ENCODE measurements at places on chromosomes 16 and 17.

DNA sequence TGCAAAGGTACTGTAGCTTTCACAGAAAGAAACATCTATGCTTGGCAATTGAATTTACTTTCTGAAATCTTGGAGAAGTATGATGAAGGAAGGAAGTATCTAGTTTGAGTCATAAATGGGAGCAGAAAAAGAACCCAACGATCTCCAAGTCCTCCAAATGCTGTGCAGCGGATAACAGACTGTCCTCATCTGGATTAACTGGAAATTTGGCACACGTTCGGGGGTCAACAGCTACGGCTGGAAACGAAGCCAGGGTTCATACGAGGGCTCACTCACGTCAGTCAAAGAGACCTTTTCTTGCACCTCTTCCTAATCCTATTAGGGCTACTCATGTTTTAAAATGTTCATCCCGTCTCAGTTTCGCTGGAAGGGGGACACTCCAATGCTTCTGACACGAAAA lies 152.0 kb downstream of the ZFHX3 start:
- DNase-seq, result no peak

GRCh38 chr16:85010446-85010930 lies 847 bp downstream of the ZDHHC7 start:
- no peak for DNase-seq

GRCh38 chr17:74419928-74420411 lies 11.9 kb upstream of the GPRC5C start:
- DNase-seq, result no peak

- no peak for DNase-seq
Measured at GRCh38 chr16:5064915-5065314, 841 bp downstream of the C16orf89 start.

DNA sequence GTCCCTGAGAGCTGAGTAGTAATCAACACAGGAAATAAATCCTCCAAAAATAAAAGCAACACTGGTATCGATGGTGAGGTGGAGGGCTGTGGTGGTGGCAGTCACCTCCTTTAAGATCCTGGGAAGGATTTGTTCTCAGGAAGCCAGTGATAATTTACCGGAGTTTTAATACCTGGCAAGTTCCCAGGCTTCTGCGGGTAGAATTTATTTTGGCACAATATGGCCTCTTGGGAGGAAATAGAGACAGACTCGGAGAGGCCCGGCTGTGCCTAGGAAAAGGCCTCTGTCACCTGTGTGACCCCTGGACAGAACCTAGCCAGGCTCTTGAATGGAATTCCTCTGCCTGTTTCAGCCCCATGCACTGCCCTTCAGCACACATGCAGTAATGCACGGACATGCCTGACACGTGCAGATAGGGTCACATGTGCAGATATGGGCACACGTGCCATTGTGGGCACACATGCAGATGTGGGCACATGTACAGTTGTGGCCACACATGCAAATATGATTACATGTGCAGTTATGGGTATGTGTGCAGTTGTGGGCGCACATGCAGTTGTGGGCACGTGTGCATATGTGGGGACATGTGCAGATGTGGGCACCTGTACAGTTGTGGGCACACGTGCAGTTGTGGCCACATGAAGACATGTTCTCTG lies 33.5 kb downstream of the MGAT5B start:
- no peak for DNase-seq

- no peak for DNase-seq
Measured at GRCh38 chr17:900336-900934, 79.1 kb downstream of the NXN start.

DNA sequence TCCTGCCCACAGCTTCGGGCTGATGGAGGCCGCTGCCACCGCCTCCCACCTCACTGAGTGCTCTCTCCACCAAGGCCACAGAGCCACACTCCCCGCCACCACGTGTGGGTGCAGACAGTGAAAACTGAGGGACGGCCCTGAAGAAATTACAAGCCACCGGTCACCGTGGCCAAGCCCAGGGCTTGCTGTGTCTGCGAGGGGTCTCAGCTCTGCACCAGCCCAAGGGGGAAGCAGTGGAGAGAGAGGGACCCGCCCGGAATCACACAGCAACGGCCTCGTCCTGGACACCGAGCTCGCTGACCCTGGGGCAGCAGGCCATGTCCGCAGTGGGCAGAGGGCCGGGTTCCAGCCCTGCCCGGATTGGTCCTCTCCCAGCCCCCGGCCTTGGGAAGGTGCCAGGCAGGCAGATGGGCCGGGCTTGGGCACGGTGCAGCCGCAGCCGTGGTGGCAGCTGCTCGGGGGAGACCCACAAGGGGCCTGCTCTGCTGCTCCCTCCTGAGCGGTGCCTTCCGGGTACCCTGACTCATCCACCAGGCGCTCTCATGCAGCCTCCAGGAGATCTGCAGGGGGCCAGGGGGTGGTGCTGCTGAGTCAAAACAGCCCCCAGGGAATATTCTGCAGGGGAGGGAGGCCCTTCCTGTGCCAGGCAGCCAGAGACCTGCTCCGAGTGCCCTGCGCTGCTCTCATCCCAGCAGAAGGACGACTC lies 52.0 kb downstream of the CBFA2T3 start:
- DNase-seq, result peak; percentile 78

Measured in psoas muscle (tissue), 8 donors.